ENCODE measurements at places on chromosomes 6 and 20.

DNA sequence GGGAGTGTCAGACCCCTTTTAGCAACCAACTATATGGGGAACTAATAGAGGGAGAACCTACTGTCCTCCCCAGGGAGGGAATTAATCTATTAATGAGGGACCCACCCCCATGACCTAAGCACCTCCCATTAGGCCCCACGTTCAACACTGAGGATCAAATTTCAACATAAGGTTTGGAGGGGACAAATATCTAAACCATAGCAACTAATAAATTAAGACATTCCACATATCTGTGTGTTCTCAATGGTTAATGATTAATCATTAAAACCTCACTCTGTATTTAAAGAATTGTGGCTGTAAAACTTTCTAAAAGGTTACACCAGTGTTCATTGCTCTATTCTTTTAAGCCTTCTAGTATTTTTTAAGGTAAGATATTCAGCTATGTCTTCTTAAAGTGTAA is 500.4 kb upstream of the SULF2 start:
- no peak for DNase-seq

GRCh38 chr6:2652611-2653010 is 98.1 kb downstream of the MYLK4 start:
- DNase-seq = no peak

DNA sequence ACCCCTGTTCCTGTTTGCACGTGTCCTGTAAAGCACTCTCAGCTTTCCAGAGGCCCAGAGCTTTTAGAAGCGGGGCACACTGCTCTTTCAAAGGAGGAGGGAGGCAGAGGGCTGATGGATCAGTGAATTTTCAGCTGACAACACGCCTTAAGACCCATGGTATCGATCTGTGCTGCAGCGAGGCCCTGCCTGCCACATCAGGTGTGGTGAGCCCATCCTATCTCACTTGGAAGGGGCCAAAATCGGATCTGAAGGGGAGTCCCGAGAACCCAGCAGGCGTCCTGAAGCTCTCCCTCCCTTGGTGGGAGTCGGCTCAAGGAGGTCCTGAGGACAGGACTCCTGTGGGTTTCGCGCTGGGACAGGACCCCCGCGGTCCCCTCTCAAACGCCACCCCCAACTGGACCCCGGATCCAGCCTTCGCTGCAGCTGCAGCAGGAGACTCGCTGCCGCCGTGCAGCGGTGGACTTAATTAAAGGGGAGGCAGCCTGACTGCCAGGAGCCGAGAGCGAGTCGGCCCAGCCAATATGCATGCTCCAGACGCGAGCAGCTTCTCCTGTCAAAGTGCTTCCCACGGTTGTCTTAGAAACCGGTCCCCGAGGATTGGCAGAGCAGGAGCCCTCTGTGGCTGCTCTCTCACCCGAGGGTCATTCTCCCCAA is 580.0 kb upstream of the ZNF337 start:
- DNase-seq = no peak

GRCh38 chr6:148521158-148521557 is 178.5 kb downstream of the SASH1 start:
- DNase-seq = no peak

- DNase-seq = no peak
Measured at GRCh38 chr20:32841174-32841573, 17.5 kb upstream of the EFCAB8 start.

GRCh38 chr6:82589509-82590206 is 226.0 kb downstream of the TPBG start:
- DNase-seq = no peak

All from SK-N-MC (cell line).